ENCODE measurements at places on chromosomes 5 and 9.

DNA sequence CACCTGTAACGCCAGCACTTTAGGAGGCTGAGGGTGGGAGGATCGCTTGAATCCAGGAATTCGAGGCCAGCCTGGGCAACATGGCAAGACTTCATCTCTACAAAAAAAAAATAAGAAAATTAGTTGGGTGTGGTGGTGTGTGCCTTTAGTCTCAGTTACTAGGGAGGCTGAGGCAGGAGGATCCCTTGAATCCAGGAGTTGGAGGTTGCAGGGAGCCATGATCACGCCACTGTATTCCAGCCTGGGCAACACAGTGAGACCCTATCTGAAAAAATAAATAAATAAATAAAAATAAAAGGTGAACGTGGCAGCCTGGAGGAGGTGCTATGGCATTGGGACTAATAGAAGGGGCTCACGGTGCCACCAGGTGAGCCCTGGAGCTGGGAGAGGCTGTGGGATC is 7.1 kb downstream of the FGFR4 start:
- DNase-seq = no peak

GRCh38 chr5:178069909-178070308 is 43.4 kb upstream of the N4BP3 start:
- DNase-seq = no peak

- no peak for DNase-seq
Measured at GRCh38 chr5:10612251-10612650, 48.4 kb downstream of the ANKRD33B start.

DNA sequence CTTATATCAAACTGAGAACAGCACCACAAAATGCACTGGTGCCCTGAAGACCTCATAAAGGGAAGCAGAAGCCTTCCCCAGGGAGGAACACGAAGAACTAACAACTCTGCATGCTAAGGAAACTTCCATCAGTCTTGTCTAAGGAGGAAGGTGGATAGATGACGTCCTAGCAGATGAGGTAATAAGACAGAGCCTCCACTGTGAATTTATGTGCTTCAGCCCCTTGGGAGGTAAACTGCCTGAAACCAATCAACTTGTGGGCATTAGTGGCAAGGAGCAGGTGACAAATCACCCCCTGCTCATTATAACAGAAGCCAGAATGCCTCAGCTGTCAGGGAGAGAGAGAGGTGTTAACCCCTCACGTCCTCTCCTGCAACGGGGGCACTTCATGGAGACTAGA is 48.9 kb upstream of the SPIN1 start:
- DNase-seq = no peak

DNA sequence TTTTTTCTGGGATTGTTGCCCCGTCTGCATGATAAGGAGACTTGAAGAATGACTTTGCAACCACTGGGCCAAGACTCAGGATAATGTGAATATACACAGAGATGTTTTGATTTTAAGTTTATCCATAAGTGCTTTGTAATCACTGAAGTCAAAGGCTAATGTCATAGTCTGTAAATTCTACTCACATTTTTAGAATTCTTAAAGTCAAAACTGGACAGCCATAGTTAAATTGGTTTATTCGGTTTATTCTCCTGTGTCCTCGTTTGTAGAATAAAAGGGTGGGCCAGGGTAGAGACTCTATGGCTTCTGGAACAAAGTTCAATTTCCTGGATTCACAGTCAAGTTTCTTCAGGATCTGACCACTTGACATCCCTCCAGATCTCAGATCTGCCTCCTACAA is 327.7 kb upstream of the TNC start:
- DNase-seq = no peak

DNA sequence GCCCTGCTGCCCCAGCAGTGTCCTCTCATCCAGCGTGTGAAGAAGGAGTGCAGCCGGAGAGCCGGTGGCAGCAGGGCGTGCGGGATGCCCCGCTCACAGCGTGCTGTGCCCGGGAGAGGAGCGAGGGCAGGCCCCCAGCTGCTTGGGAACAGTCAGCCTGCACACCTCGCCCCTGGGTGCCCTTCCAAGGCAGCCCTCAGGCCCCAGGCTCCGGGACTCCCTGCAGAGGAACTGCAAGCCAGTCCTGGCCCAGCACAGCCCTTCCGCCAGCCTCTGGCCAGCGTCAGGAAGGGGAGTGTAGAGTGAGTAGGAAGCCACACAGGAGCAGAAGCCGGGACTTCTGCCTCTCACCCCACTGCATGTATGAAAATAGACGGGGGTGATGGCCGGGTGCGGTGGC is 43.5 kb downstream of the ADAMTS2 start:
- DNase-seq = no peak

- no peak for DNase-seq
Measured at GRCh38 chr5:97496037-97496436, 313.0 kb upstream of the RIOK2 start.

DNA sequence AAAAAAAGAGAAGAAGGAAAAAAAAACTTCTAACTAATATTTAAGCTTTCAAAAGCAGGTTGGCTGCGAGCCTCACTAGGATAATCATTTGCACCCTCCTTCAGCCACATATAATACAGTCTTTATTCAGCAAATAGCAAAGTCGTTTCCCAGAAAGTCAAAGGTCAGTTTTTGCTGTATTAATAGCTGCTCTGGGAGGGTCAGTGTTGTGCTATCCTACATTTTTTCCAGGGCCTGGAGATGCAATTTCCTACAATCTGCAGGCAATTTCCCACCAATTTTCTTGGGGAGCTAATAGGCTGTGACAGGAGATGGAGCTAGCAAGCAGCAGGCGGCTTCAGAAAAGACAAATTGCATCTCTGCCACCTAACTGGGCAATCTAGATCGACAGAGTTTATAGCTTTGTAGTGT is 136.8 kb downstream of the TLE1 start:
- DNase-seq = no peak

- DNase-seq = peak; percentile 46
Measured at GRCh38 chr9:137461663-137462395, 2.7 kb upstream of the NSMF start.

GRCh38 chr9:70411121-70411929 is 3.1 kb downstream of the KLF9 start:
- peak; percentile 20 for DNase-seq

GRCh38 chr5:133034064-133034463 is 7.7 kb upstream of the ZCCHC10 start:
- no peak for DNase-seq

DNA sequence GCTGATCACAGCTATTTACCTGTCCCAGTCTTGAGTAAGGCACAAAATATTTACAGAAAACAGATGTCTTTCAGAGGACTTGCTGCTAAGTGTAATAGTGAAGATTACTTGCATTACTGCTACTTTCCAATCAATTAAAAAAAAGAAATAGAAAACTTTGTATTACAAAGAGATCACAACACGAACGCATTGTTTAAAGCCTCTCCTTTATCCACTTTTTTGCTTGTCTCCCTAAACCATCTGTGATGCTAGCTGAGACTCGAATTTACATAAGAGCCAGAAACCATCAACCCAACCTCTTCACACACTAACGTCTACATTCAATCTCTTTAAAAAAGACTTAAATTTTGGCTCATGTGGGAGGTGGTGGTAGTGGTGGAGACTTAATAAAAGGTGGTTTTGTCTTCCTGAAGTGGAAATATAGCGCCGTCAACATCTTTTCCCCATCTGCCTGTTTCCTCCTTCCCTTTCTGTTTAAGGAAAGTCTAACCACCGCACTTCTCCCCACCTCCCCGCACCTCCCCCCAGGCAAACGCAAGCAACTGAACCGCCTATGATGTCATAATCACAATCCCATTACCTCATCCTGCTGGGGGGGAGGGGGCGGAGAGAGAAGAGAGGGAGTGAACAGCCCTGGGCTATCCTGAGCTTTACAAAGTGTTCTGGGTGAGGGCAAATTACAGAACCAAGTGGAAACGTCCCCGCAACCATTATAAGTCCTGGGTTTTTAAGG is 948 bp upstream of the FAM53C start:
- no peak for DNase-seq

- no peak for DNase-seq
Measured at GRCh38 chr5:149902177-149902576, 42.4 kb downstream of the PDE6A start.

DNA sequence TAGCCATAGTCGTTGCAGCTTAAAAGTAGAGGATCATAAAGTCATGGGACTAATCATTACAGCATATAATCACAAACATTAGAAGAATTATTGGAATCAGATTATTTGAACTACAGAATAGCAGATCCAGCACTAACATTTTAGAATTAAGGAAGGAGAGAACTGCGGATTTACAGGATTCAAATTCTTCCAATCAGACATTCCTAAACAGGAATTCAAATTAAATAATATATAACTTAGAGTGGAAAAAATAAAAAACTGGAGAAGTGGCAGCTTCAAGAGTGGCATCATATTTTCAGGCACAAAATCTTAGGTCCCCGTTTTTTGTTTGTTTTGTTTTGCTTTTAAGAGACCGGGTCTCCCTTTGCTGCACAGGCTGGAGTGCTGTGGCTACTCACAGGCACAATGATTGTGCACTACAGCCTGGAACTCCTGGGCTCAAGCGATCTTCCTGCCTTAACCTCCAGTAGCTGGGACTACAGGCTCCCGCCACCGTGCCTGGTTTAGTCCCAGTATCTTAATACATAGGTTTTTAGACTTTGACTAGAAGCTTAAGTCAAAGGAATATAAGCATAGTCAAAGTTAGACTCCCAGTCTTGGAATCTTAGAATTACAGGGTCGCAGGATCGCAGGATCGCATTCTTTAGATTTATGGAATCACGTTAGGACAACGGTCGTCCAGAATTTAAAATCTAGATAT is 2.1 kb upstream of the FOXE1 start:
- DNase-seq = no peak

DNA sequence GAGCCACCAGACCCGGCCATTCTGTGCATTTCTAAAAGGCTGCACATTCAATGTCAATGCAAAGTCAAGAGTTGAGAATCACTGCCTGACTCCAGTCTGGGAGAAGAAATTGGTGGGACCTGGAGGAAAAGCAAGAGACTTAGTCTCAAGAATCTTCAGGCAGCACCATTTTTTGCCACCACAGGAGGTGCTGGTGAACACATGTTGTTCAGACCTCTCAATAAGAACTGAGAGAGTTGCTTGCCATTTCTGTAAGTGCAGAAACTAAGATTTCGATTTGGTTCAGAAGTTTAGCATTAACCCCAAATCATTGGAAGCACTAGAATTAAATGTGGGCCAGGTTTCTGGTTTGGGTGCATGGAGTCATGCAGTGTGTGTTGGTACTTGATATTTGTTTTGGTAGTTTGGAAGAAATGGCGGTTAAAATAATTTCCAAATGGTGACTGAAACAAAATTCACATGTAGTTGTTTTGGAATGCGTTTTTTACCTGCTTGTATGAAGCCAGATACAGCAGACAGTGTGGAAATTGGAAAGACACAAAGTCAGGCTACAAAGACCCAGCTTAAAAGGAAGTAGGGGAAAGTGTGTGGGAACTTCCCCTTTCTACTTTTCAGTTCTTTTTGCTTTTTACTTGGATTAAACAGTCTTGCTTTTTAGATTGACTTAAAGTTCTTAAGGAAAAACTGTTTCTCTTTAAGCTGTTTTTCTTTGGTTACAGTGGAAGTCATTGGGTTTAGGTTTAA is 20.4 kb downstream of the PDE8B start:
- DNase-seq = no peak

DNA sequence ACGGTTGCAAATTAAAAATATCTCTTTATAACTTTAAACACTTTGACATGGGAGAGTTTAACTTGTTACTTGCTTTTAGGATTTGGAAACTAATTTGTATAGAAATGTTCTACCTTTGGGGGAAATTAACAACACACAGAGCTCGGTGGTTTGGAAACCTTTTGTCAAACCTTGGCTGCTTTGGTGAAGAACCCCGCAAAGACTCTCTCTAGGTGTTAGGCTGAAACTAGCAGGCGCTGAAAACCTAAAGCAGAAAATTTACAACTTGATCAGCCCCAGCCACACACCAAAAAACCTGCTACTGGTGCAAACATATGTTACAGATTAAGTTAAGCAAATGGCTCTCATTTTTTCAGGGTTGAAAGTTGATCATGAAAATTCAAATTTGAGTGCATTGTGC is 25.8 kb downstream of the NR2F1 start:
- no peak for DNase-seq

- no peak for DNase-seq
Measured at GRCh38 chr5:144436007-144436406, 265.3 kb downstream of the KCTD16 start.

Measured in activated T-helper 1 cell treated with anti-CD3 and anti-CD28 coated beads, Interleukin-2, amount 50 U/mL, for 16 hours (primary cell).